ENCODE measurements at places on chromosomes 4 and X.
A peak's percentile ranks its signal among the peaks of the same experiment; 100 is the strongest.

GRCh38 chr4:179709961-179710624, 2267.9 kb upstream of the AGA start:
- no peak for DNase-seq

DNA sequence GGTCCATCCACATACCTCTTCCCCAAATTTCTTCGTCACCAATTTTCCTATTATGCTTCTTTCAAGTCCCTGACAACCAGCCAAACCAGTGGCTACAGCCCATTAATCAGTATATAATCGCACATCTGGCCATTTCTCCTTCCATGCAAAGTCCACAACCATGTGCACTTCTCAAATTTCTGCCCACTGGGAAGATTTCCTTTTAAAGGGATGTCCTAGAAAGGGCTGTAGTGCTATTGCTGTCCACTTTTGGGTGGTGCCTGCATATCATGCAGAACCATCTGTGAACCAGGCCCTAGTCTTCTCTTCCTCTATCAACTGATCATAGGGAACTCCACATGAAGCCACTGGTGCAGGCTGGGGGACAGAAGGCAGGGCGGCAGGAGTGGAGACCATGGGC, 55.2 kb upstream of the MID1IP1 start:
- no peak for DNase-seq

DNA sequence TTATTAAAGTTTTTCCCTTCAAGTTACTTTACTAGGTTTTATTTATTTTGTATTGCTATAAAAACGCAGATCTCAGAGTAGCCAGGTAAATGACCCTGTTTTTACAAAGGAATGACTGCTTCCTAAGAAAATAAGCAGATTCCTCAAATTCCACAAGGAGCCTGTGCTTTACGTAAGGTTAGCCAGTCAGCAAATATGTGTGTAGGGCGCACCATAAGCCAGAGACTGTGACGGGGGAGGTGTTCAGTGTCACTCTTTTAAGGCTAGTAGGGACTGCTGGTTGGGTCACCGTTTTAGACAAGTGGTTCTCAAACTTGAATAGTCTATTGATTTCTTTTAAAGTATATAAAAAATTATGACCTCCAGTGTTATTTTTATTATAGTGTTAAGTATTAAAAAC, 119.9 kb downstream of the ANK2 start:
- no peak for DNase-seq

- DNase-seq: no peak
These were observed 272.9 kb downstream of the PPP1R2C start for GRCh38 chrX:42505016-42505415.

- peak; percentile 42 for DNase-seq
These were observed 127.1 kb downstream of the FBXO8 start for GRCh38 chr4:174156239-174156826.

DNA sequence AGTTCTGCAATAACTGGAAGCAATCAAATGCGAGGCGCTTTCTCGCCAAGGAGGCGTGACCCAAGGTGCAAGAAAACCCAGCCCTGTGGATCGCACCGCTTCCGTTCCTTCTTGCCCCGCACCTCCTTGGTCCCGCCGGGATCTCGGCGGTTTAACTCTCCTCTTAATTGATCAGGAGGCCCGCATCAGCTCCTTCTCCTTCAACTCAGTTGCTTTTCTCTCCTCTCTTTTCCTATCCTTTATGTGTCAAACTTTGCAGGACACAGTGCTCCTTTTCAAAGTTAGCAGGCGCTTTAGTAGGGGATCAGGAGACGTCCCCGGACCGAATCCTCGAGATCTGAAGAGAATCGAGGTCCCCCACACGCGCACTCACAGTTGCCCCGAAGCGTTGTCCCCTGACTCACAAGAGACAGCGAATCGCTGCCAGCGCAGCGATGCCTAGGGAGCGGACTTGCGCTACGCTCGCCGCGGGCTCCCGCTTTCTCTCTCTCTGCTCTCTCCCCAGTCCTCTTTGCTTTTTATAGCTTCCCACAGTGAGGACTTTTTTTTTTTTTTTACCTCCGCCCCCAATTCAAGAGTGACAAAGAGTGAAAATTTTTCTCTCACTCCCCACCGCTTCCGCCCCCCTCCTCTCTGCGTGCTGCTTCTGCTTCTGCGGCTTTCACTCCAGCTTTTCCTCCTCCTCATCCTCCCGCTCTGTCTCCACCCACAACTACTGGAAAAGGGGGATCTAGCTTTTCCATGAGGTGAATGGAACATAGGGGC, at the start of gene DKK2:
DKK2 (minus strand) TSS at position 495 of the 765 bp plus-strand sequence. CDS start 722 bp downstream, outside the sequence.
- DNase-seq: peak; percentile 21

DNA sequence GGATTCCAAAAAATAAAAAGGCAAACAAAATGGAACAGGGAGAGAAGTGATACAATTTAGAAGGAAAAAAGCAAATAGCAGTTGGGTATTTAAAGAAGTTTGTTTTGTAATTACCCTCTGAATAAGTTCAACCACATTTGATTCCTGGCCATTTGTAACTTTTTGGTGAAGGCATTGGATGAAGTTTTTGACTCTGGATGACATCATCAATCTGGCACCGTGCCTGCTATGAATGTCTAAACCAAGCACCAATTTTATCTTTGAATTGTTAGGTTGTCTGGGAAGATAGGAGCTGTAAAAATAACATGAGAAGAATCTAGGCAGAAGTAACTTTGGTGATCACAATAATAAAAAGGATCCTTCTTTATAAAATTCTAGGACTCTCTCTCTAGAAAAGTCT, 29.5 kb downstream of the TMPRSS11A start:
- DNase-seq: no peak

- DNase-seq: no peak
These were observed 1003.5 kb downstream of the STPG2 start for GRCh38 chr4:97139791-97140190.

DNA sequence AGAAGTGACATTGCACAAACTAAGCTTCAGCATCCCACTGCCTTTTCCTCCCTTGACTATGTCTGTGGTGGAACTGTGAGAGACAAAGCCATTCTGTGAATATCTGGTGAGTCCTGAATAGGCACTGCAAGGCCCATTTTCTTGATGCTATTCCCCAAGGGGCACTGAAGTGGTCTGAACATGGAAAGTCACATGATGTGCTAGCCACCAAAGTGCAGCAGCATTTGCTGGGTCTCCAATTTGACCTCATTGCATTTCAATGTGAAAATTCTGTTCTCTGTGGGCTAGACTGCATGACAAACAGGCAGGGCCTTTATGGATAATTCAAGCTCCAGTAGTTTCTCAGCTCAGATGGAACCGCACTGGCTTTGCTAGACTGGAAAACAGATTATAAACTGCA, 627.4 kb upstream of the BOD1L1 start:
- no peak for DNase-seq

DNA sequence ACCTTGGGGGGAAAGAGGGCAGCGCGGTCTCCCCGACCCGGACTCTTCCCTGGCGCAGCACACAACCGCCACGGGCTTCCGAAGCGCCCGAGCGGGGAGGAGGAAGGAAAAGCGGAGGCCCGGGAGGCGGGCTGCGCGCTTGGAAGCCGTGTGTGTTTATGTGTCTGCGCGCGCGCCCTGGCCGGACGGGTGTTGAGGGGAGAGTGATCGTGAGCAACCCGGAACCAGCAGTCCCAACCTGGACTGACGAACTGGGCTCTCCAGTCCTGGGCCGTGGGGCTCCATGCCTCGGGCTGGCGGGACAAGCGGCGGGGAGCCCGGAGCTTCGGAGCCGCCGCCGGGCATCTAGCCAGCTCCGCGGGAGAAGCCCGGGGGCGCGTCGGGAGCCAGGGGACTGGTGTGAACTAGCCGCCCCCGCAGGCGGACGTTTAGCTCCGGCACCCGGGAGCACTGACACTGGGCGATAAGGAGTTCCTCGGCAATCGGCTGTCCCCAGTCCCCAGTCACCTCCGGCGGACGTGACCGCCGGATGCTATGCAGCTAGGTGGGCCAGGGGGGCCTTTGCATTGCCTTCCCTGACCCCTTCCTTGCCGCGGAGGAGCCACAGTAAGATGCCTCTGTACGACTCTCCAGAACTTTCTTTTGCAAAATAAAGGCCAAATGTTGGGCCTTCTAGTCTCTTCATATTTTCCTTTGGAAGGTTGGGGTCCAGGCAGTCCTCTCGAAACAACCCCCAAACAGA, 74.8 kb upstream of the BCOR start:
- no peak for DNase-seq

DNA sequence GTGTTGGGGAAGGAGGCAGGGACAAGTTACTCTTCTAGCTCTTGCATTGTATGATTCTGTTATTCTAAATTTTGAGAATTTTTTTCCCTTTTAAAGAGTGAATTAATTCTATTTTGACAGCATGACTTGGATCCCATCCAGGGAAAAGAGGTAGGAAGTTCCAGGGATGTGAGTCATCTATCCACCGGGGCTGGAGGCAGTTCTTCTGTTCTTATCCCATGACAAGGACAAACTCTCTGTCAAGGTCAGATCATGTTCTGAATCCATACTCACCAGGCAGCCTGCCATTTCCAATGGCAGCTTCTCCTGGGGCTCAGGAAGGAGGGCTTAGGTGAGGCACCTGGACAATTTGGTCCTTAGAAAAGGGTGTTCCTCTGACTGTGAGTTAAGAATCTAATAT, 132.0 kb upstream of the MED14 start:
- DNase-seq: peak; percentile 24

- no peak for DNase-seq
These were observed 15.3 kb upstream of the TMPRSS11D start for GRCh38 chr4:67899096-67899495.

DNA sequence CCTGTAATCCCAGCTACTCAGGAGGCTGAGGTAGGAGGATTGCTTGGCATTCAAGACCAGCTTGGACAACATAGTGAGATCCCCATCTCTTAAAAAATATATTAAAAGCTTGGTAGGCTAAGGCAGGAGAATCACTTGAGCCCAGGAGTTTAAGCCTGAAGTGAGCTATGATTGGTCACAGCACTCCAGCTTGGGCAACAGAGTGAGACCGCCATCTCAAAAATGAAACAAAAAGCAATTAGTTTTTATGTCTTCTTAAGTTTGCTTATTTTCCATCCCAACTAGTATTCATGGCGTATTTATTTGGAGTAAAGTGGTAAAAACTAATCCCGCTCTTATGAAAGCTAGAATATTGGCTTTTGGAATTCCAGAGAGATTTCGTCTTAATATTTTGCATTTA, 25.4 kb upstream of the PDE5A start:
- no peak for DNase-seq

GRCh38 chr4:180377741-180378140, 1865.5 kb upstream of the TENM3 start:
- DNase-seq: no peak

GRCh38 chrX:17549107-17549651, 174.2 kb downstream of the NHS start:
- DNase-seq: no peak

GRCh38 chr4:22416403-22416802, 99.5 kb downstream of the ADGRA3 start:
- no peak for DNase-seq

DNA sequence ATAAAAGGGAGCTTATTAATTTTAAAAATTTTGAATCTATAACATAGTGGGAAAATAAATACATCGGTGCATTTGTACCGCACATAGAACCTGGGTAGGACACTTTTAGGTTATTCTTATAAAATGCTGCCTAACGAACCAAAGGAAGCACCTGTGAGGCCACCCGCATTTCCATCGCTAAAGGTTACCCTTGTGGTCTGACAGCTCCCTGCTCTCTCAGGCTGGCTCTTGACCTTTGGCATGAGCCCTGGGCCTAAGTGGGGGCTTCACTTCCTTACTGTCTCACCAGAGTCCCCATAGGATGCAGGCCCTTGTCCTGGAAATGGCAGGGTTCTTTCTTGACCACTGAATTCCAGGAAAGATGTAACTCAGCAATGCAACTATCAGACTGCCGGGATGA, 46.0 kb downstream of the HADH start:
- no peak for DNase-seq

DNA sequence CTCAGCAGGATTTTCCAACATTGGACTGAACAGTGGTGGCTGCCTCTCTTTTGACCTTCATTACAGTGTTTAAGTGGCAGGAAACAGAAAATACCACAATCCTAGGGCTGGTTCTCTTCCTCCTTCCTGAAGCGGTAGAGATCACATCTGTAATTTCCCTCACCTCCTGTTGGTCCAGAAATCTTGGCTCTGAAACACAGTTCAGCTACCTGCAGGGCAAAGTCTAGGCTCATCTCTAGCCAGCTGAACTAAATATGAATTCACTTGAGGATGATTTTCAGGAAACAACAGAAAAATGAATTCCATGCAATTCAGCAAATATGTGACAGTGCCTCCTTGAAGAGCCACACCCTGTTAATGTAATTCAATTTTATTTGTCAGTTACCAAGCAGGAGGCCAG, 531.9 kb downstream of the INPP4B start:
- no peak for DNase-seq

- DNase-seq: no peak
These were observed 3.4 kb upstream of the ARR3 start for GRCh38 chrX:70264784-70265183.

DNA sequence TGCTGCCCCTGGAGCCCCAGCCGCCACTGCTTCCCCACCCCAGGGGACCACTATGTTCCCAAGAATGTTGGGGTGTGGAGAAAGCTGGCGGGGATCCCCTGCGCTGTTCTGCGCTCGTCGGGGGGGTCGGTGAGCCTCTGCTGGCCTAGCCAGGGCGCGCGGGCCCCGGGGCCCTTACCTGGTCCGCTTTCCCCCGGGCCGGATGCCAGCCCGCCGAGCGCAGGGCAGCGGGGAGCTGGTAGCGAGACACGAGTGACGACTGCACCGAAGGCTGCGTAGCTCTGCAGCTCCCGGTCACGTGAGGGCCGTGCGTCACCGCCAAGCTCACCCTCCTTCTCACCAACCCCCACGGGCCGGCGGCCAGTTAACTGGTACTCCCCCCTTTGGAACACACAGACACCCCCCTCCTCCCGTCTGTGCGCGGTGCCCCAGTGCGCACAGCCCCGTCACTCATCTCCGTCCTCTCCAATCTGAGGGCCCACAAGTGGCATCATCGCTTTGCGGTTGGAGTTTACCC, at the start of gene BEX1:
BEX1 (minus strand) TSS at position 254 of the 517 bp plus-strand sequence. CDS start 897 bp downstream, outside the sequence.
- DNase-seq: no peak

DNA sequence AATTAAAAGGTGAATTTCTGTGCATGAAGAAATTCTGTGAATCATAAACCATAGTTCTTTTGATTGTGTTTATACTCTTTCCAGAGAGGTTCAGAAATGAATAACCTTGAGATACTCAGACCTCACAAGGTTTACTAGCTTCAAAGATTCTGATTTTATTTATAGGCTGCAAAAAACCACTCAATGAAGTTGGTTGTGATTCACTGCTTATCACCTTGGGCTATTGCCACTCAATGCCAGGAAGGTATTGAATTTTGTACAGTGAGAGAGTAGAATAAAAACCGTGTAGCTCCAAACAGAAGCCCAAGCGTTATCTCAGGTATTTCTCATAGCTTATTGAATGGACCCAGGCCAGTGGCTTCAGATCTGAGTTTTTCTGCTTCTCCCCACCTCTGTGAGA, 118.7 kb downstream of the FHIP1A start:
- no peak for DNase-seq

All from AG08395 (cell line).